HT-29 (cell line): ENCODE measurements at places on chromosomes 6 and 20. TPM values are rescaled to one million over a fixed set of nuclear protein-coding genes. Genes with fewer than 3 reads are reported as not detected.

Gene MAFB
- total RNA-seq = 0.53 and 0.76 TPM in 2 replicates

Gene MEP1A
- 0.05 TPM in 1 of 2 replicates, not detected in the other for total RNA-seq

Gene MUC22
- total RNA-seq = not detected in 2 replicates

Gene CST4
- total RNA-seq = 0.25 TPM in 1 of 2 replicates, not detected in the other

Gene IPCEF1
- 0.44 TPM in 1 of 2 replicates, not detected in the other for total RNA-seq

Gene IL17A
- total RNA-seq = not detected in 2 replicates

DNA sequence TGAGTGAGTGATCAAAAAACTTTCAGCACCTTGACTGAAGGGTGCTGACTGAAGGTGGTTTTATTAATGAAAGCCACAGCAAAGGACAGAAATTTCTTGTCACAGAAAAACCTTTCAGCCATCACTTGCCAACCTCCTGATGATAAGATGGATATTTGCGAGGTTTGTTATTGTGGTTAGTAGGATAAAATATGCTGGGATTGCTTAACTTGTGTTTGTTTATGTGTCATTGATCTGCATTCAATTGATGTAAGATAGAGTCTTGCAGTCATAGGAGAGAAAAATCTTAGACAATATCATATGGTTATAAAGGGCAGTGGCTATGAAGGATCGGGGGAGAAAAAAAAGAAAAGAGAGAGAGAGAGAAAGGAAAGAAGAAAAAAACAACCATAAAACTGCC lies 1.2 kb downstream of the TSBP1 start:
- DNase-seq = no peak

DNA sequence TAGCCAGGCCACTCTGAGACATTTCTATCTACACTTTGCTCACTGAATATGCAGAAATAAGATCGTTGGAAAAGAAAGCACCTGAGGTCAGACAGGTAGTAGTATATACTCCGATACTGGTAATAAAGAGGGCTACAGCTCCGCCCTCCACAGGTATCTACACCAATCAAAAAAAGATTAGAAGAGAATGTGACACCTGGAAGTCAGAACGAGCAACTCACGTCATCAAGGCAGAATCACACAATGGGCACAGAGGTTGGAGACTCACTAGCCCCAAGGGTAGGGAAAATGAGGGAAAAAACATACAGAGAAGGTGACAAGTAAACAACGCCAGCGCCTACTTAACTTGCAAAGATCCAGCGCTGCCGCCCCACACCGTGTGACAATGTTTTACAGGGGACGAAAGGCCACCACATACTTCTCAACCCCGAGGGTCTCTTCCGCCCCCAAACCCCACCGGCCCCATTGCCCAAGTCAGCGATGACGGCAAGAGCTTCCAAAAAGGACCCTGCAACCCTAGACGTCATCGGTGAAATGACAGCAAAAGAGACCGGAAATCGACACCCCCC lies 653 bp downstream of the LMBRD1 start:
- peak; percentile 75 for DNase-seq

- no peak for DNase-seq
These were observed 140.0 kb downstream of the TBC1D7 start for GRCh38 chr6:13188306-13188705.

- DNase-seq = no peak
These were observed 516.0 kb downstream of the LMBRD1 start for GRCh38 chr6:69280858-69281257.

GRCh38 chr6:52562911-52563310 lies 13.9 kb downstream of the TRAM2 start:
- no peak for DNase-seq

DNA sequence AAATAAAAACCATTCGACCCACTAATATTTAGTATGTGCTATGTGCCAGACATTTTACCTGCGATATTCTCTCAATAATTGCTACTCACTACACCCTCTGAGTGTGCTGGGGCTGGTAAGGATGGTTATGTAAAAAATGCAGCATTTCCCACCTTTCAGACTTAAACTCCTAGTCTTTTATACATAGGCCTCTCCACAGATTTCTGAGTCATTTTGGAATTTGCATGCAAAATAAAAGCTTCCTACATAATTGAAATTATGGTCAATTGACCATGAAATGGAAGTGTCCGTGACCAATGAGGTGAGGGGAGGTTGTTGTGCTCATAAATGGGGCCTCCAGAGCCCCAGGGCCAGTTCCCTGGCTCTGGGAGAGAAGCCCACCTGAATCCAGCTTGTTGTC lies 37.7 kb upstream of the MAFB start:
- DNase-seq = no peak

DNA sequence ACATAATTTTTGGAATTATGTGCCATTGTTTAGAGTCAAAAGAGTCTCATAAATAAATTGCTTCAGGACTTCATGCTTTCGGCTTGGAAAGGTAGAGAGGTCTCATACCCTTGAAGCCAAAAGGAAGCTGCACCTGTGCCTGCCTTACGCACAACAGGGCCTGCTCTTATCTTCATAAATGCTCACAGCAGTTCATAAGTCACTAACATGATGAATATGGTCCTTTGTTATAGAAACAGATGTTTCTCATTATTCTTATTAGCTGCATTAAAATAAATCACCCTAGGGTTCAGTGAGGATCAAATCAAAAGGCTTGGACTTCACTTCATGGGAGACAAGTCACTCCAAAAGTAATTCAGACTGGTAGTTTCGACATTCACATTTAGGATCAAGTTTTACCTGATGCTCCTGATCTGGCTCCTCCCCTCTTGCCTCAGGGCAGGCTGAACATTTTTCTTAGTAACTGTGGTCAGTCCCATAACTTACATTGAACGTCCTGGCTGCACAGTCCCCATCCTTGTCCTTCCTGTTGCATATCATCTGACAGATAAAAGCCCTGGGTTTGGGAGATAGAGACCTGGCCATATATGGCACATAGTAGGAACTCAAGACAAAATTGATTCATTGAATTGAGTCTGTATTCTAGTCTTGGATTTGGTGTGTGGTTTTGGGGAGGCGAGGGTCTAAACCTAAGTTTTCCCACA lies 20.7 kb upstream of the SH3BGRL2 start:
- peak; percentile 36 for DNase-seq

DNA sequence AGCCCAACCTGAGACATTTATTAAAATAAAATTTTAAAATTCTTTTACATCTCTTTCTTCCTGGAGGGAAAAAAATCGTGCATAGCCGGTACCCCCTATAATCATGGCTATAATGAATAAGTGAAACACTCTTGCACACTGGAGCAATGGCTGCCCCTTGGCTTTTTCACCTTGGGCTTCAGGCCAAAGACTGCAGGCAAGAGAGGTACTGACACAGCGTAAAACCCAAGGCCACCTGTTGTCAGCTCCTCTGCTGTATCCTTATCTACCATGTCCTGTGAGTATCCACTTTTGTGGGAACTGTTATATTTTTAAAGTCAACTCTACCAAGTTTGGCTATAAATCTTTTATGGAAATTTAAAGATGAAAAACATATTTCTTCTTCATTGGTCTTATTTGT lies 23.0 kb upstream of the LY86 start:
- DNase-seq = no peak

- DNase-seq = no peak
These were observed 152.2 kb downstream of the LINC00237 start for GRCh38 chr20:20953738-20954618.

- DNase-seq = no peak
These were observed 132.5 kb upstream of the NEDD9 start for GRCh38 chr6:11364971-11365397.
